Esophagus mucosa (tissue), 1 donor: ENCODE measurements at places on chromosomes 11 and 22.
A peak's percentile ranks its signal among the peaks of the same experiment; 100 is the strongest.

DNA sequence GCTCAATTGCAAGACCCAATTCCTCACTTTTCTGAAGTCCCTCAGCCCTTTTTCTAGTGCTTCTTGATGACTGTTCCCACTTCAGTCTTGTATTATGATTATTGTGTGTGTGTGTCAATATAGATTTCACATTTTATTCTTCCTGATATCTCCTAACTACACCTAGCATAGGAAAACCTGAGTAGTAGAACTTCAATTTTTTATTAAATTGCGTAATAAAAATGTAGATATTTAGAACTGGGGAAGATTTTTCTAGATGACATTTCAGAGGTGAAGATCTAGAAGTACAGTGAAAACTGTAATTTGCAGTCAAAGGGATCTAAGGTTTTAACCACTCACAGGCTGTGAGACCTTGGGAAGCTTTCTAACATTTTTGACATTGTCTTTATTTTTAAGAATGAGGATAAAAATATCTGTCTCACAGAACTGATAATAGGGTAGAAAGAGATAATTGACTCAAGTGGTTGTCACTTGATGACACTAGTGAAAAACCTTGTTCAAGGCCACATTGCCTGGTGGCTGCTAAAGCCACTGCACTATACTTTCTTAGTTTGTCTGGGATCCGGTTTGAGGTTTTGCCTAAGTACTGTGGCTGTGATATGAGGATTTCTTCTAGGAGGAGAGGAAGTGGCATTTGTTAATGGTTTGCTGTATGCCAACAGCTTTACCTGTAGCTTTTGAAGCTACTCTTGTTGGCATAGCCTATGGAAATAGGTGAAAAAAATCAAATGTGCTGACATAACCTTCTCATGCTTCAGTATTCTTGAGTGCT, 32.2 kb upstream of the SESN3 start:
- ATAC-seq, result no peak

GRCh38 chr11:17607083-17607429, 60.0 kb downstream of the OTOG start:
- no peak for ATAC-seq

DNA sequence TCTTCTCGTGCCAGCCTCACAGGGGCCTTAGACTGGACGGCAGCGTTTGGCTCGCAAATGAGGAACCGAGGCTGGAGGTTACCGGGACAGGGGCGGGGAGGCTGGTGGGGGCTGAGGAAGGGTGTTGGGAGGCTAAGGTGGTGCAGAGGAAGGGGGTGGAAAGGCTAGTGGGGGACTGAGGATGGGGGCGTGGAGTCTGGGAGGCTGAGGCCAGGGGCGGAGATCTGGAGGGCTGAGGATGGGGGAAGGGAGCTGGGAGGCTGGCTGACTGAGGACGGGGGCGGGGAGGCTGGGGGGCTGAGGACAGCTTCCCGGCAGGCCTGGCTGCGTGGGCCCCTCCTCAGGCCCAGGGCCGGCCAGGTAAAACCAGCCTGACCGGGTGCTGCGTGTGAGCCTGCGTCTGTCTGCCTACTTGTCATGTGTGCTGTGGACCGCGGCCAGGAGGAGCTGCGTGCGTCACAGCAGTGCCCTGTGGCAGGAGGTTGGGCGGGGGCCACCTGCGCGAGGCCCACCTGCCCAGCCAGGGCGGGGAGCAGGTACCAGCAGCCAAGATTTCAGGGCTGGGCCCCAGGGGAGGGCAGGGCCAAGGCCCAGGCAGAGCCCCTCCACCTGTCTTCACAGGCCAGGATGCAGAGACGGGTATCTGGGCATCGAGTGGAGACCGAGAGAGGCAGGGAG, 9.4 kb upstream of the PIM3 start:
- peak; percentile 76 for ATAC-seq

- no peak for ATAC-seq
Observed at GRCh38 chr11:134586726-134587125, 174.7 kb upstream of the B3GAT1 start.

GRCh38 chr11:117160826-117161225, 16.7 kb downstream of the PAFAH1B2 start:
- ATAC-seq, result no peak

GRCh38 chr11:78449866-78450265, 32.2 kb upstream of the GAB2 start:
- no peak for ATAC-seq

DNA sequence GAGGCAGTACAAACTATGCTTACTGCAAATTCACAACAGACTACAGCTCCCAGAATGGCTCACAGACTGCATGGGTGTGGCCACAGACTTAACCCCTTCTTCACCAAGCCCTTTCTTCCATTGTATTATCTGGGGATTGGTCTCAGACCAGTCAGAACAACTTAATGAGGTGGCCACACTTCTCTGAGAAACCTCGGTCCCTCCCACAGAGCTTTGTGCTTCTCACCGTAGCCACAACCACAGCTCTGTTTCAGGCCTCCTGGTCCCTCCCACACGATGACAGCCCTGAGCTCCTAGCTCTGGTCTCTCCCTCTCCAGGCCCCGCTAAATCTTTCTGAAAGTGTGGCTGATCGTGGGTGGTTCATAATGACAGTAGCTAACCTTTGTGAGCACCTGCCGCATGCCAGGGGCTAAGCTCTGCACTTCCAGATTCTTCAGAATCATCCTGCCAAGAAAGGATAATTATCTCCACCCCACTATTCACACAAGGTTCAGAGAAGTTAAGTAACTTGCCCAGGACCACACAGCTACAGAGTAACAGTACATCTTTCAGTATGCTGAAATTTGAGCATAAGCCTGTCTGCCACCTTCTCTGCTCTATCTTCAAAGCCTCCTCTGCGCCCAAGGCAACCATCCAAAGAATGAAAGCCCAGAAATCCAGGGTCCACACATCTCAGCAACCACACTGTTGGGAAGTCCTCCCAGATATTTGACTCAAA, 5.4 kb downstream of the PDE2A start:
- ATAC-seq, result no peak

- ATAC-seq, result no peak
Observed at GRCh38 chr11:104120493-104121137, 43.3 kb downstream of the PDGFD start.

DNA sequence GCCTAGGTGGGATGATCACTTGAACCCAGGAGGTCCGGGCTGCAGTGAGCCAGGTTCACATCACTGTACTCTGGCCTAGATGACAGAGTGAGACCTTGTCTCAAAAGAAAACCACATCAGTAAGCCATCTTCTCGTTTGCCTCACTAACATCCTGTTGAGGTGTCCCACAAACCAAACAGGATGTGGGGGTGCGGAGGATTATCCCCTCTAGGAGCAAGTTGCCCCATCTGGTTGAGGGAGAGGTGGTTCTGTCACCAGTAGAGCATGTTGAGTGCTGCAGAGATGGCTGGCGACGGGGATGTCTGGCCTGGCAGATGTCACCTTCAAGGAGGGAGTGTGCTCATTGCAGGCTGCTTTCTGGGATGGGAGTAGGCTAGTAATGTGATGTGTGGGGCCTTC, 72.4 kb downstream of the ZNRF3 start:
- no peak for ATAC-seq

- ATAC-seq, result no peak
Observed at GRCh38 chr11:34245041-34245440, 112.8 kb downstream of the ABTB2 start.

DNA sequence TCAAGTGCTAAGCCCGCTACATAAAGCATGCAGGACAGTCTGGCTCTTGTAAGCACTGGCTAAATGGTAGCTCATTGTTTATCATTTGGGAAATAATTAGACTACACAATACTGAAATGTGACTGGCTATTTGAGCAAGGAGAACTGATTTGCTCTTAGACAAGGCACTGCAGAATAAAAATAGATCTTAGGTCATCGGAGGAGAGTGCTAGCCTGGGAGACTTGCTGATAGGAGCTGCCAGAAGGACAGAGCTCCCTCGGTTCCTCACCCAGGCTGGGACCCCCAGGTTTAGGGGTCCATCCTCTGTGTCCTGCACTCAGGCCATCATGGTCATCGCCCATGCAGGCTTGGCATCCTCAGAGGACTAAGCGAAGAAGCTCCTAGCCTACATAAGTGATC, 184.4 kb upstream of the NCAM1 start:
- no peak for ATAC-seq

DNA sequence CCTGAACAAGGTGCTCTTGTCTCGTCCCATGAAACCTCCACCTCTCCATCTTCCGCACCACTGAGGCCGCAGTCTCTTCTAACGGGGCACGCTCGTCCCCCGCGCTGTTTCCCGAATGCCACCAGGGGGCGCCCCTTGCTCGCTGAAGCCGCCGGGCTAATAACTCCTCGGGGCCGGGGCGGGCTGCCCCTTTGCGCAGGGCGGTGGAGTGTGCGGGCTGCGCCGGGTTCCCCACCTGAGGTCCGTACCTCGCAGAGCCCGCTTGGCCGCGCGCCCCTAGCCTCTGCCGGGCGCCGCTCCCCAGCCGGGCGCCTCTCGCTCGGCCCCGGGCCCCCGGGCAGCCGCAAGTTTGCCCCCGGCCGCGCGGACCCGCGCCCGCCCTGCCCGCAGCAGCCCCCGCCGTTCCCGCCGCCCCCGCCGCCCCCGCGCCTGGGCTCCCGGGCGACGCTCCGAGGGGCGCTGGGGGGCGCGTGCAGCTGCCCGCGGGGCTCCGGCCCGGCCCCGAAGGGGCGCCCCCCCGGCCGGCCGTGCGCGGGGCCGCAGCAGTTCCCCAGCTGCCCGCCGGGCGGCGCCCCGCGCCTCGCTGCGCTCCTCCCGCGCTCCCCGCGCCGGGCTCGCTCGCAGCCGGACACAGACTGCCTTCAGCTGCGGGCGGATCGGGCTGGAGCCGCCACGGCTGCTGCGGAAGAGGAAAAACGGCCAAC, at the start of gene GRIK4:
Gene GRIK4, plus strand, starts transcription at position 633 of the 704 bp plus-strand sequence. CDS start 148,571 bp downstream, outside the sequence.
- ATAC-seq, result peak; percentile 84

DNA sequence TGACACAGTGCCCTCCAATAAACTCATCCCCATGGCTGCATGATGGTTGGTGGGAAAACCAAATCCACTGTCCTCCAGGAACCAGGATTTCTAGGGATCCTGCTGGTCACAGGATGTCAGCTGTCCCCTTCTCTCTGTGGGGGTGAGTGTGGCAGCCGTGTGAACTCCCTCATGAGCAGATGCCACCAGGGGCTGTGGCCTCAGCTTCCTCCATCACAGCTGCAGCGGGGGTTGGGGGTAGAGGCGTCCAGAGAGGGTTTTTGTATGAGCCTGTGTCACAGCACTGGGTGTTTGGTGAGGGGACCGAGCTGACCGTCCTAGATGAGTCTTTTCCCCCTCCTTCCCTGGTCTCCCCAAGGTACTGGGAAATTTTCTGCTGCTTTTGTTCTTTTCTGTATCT, 26.4 kb downstream of the IGLL5 start:
- no peak for ATAC-seq

GRCh38 chr11:17635551-17635938, 83.8 kb upstream of the MYOD1 start:
- ATAC-seq, result no peak

GRCh38 chr11:76270389-76270788, 64.1 kb upstream of the WNT11 start:
- ATAC-seq, result peak; percentile 13

DNA sequence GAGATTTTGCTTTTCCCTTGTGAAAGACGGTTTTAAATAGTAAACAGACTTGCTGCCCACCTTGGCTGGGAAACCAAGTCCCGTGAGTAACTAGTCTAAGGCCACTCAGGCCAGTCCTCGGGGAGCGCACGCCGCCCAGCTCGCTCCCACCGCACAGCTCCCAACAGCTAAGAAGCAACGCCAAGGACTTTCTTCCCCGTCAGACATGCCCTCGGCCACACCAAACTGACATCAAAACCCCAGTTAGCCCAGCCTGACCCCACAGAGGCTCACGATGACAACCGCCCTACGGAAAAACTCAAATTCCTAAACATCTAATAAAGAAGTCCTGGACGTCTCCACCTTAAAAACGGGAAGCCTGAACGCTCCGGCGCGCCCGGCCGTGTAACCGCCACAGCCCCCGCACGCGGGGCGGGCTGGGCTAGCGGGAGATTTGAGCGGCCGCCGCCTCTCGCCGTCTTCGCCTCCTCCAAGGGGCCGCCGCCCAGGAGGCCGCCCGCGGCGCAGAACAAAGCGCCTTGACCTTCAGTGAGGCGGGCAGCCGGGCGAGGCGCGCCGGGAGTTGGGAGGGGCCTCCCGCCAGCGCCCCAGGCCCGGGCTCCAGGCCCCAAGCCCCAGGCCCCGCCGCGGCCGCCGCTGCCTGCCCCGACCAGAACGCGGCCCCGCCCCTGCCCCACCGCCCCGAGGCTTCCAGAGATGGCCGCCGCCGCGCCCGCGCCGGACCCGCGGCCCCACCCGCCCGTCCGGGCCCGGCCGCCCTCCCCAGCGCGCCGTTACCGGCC, 486 bp downstream of the NAP1L4 start:
- ATAC-seq, result peak; percentile 67

DNA sequence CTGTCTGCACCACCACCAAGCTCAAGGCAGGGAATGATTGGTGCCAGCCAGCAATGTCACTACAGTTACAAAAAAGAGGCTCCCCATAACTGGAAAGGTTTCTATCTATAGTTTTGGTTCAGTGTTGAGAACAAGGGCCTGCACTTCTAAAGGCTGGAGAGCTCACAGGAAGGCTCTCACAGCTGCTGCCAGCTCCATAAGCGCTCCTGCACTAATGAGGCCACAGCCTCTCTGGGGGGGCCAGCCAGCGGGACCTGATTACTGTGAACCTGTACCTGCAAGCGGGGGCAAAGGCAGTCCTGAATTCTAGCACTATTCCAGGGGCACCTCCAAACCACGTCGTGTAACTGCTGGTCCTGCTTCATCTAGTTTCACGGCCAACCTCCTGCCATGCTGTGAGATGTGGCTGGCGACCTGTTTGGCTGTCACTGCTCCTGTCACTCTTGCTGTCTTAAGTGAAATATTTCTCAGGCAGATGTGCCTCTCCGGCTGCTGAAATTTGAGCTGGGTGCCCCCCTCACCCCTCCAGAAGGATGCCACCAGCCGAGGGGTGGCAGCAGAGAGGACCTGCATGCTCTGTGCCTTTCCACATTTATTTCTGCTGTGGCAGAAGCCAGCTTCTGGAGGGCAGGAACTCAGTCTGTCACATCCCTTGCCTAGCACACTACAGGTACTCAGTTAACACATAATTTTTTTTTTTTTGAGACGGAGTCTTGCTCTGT, 53.3 kb upstream of the ARFGAP3 start:
- no peak for ATAC-seq

- no peak for ATAC-seq
Observed at GRCh38 chr11:15968461-15969130, 387.8 kb downstream of the SOX6 start.

DNA sequence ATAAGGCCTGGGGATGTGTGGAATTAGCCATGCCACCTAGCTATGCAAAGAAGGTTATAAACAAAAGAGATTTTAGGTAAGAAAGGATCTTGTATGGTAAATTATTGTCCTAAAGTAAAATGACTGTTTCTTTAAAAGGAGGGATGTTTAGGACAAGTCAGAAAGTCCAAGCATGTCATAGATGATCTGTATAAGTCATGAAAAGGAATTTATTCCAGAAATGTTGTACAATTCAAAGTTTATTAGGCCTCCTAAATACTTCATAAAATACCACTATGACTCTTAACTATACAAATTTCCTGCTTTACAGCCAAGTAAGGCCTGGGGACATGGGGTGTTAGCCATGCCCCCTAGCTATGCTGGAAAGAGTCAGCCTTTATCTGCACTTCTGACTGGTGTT, 22.7 kb downstream of the OR5A2 start:
- ATAC-seq, result no peak

GRCh38 chr11:3139086-3139440, 26.0 kb downstream of the OSBPL5 start:
- no peak for ATAC-seq
